GM12878 (cell line): ENCODE measurements at places on chromosomes 1 and 21.

DNA sequence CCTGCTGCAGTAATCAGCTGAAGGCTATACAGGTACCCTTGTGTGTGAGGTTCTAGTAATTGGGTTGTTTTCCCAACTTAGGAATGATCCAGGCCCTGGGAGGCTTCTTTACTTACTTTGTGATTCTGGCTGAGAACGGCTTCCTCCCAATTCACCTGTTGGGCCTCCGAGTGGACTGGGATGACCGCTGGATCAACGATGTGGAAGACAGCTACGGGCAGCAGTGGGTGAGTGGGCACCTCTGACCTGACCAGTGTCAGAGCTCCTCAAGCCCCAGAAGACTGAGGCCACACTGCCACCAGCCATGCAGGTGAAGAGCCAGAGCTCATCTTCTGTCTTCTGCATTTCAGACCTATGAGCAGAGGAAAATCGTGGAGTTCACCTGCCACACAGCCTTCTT is 27.7 kb downstream of the ATP1A1 start:
- H3K27me3 ChIP-seq: no peaks in the 10 kb centered on the region
- no peaks in the 10 kb centered on the region for H3K4me1 ChIP-seq
- no peak overlapping the region for H3K4me3 ChIP-seq
- DNase-seq: no peak

- no peaks in the 10 kb centered on the region for H3K36me3 ChIP-seq
- no peaks in the 10 kb centered on the region for H3K27me3 ChIP-seq
- no peak overlapping the region for H3K4me3 ChIP-seq
- peaks cover 12% of the 10 kb centered on the region; the same call in 1 of the 2 replicates for H3K4me1 ChIP-seq
These were observed 698.5 kb upstream of the BRINP3 start for GRCh38 chr1:191176131-191176530.

GRCh38 chr1:92346866-92347640 is 48.2 kb downstream of the RPAP2 start:
- no peaks in the 10 kb centered on the region; the same call in 1 of the 2 replicates for H3K4me1 ChIP-seq
- no peak overlapping the region for H3K4me3 ChIP-seq
- no peaks in the 10 kb centered on the region for H3K27me3 ChIP-seq

DNA sequence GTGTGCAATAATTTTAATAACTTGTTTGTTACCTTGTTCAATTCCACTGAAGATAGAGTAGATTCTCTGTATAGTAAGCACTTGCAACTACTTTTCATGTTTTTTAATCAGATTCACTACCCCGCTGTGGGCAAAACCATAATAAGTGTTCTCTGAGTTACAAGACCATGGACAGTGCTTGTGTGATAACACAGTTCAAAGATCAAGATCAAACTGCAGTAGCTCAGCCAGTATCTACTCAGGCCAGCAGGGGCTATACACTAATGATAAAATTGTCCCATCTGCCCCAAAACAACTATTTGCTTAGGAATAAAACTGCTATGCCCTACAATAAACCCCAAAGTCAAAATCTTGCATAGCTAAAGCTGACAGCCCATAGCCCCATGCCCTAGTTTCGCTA is 129.6 kb downstream of the LRRC7 start:
- H3K27me3 ChIP-seq: no peaks in the 10 kb centered on the region
- H3K27ac ChIP-seq: no peak overlapping the region
- H3K4me1 ChIP-seq: no peaks in the 10 kb centered on the region
